Naive thymus-derived CD4-positive, alpha-beta T cell (primary cell): ENCODE measurements at places on chromosomes 5 and 9. TPM values are rescaled to one million over a fixed set of nuclear protein-coding genes. Genes with fewer than 3 reads are reported as not detected.

Gene SPATA31A3
- total RNA-seq = not detected

Gene TEK
- not detected for total RNA-seq

Gene MARCHF6
- 184 TPM for total RNA-seq

- peaks cover 13% of the 10 kb centered on the region for H3K4me1 ChIP-seq
- no peaks in the 10 kb centered on the region for H3K27me3 ChIP-seq
- DNase-seq = no peak
- no peaks in the 10 kb centered on the region for H3K36me3 ChIP-seq
Observed at GRCh38 chr5:159427180-159428012, 97.1 kb upstream of the IL12B start.

DNA sequence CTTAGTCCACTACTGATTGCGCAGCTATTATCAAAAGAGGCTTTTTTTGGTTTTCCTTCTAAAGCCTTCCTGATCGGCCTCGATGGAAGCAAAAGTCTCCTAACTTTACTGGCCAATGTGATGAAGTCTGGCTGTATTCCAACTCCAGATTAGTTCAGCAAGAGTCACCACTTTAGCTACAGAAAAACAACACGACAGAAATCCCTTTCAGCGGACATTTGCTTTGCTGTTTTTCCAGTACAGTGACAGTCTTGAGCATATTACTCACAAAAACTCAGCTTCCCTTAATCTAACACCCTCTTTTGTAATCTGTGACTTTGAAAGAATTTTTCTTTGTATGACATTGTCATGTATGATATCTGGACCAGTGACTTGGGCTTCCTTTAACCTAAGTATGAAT lies 95.7 kb downstream of the HOMER1 start:
- DNase-seq = no peak
- no peak overlapping the region for H3K4me3 ChIP-seq
- no peaks in the 10 kb centered on the region for H3K4me1 ChIP-seq
- H3K36me3 ChIP-seq = no peaks in the 10 kb centered on the region

GRCh38 chr5:132504746-132505145 lies 14.2 kb upstream of the IRF1 start:
- H3K27ac ChIP-seq = no peak overlapping the region
- H3K36me3 ChIP-seq = no peaks in the 10 kb centered on the region
- peaks cover 3% of the 10 kb centered on the region for H3K4me1 ChIP-seq
- no peaks in the 10 kb centered on the region for H3K27me3 ChIP-seq
